ENCODE measurements at places on chromosomes 2 and 18.

DNA sequence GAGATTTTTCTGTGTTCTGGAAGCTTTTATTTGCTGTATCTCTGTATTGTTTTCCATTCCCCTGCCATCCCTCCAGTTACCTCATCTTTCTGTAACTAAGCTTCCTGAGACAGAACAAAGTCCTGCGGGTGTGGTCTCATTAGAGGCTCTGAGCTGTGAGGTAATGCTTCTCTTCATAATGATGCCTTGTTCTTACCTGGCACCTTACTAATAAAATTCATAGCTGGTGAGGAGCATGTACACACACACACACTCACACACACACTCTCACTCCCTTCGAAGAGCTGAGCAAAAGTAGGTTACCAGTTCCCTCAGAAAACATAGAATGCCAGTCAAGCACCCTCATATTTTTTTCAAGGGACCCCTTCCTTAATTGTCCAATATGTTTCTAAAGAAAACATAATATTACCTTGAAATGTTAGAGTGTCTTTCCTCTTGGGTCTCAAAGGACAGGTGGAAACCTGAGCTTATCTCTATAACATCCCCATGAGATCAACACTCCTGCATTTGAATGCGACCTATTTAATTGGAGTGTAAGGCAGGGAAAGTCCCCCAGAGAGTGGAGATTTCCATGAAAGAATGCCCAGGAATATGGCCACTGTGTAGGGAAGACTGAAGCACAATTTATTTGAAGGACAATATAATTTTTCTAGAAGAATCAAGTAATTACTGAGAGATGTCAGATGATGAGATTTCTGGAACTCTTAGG is 161.6 kb upstream of the NCK2 start:
- DNase-seq: no peak

DNA sequence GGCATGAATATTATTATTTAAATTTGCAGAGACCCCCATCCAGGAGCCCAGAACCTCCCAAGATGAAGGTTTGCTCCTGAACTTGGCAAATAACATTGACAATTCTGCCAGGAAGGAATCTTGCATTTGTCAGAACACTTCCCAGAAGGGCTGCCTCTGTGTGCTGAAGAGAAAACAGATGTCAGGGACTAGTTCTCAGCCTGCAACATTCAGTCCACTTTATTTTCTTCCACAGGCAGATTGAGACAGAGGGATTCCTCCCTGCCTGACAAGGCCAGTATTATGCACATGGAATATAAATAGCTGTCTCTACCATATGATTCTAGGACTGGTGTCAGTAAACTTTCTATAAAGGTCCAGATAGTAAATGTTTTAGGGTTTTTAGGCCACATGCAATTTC is 171.5 kb upstream of the SIX2 start:
- no peak for DNase-seq

- DNase-seq: no peak
These were observed 256.3 kb upstream of the LINC00305 start for GRCh38 chr18:64405161-64405560.

- no peak for DNase-seq
These were observed 208.1 kb upstream of the HAAO start for GRCh38 chr2:43000242-43001054.

DNA sequence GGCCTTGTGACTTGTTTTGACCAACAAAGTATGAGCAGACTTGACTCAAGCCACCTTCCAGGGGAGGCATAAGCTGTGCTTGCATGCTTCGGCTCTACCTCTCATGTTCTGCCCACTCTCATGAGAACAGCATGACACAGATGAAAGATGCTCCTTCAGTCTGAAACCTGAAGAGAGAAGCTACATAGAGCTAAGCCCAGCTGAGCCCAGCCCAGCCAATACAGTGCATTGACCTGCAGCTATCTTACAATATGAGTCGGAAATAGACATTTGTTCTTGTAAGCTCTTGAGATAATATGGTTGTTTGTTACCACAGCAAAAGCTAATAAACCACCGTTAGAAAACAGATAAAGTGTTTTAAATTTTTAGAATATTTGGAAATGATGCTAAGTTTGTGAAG is 426.7 kb upstream of the PKDCC start:
- no peak for DNase-seq

- DNase-seq: peak; percentile 4
These were observed 38.8 kb downstream of the BMP10 start for GRCh38 chr2:68832233-68832869.

DNA sequence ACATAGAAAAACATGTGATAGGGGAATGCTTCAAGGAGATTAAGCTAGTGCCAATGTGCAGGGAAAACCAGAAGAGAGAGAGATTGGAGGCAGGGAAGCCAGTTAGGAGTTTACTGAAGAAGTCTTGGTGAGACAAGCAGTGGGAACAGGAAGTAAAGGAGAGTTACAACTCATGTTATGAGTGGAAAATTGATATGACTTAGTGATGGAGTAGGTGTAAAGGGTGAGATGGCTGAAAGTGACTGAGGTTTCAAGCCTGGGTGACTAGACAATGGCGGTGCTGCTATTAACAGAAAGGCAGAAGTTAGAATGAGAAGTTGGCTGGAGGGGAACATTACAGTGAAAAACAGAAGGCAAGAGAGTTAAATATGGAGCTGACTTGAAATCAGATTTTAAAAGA is 16.5 kb downstream of the DOK1 start:
- DNase-seq: no peak

DNA sequence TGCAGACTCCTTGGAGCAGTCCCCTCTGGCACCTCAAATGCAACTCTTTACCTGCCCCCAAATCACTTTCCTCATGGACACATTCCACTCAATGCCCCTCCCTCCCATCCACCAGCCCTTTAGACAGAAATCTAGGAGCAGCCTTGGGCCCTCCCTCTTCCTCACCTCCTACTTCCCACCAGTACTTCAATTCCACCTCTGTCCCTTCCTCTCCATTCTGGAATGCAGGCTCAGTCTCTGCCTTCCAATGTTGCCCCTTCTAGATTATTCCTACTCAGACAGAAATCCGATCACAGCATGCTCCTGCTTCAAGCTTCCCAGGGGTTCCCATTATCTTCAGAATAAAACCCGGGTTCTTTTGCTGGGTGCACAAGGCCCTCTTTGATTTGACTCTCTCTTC is 62.1 kb downstream of the MTHFD2 start:
- no peak for DNase-seq

- DNase-seq: no peak
These were observed 139.5 kb upstream of the RND3 start for GRCh38 chr2:150626934-150627411.

DNA sequence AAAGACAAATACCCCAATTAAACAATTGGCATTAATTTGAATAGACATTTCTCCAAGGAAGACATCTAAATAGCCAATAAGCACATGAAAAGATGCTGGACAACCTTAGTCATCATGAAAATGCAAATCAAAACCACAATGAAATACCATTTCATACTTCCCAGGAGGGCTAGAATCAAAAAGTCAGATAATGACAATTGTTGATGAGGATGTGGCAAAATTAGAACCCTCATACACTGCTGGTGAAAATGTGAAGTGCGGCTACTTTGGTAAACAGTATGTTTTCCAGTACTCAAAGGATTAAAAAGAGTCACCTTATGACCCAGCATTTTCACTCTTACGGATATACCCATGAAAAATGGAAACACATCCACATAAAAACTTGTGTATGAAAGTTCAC is 91.6 kb downstream of the FIGN start:
- DNase-seq: no peak

DNA sequence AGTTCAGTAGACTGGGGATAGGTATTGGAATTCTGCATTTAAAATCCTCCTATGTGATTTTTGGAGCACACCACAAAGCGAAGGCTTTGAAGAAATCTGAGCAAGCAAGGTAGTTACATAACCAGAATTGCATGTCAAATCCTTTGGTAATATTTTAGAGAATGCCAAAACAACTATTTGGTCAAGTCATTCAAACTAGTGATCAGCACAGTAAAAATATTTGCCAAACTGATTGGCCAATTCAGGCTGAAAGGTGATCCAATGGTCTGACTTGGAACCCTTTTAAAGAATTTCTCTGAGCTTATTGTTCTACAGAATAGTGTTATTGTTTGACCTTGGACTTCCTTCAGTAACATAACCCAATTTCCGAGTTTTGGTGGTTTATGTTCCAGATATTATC is 214.2 kb upstream of the ETAA1 start:
- no peak for DNase-seq

DNA sequence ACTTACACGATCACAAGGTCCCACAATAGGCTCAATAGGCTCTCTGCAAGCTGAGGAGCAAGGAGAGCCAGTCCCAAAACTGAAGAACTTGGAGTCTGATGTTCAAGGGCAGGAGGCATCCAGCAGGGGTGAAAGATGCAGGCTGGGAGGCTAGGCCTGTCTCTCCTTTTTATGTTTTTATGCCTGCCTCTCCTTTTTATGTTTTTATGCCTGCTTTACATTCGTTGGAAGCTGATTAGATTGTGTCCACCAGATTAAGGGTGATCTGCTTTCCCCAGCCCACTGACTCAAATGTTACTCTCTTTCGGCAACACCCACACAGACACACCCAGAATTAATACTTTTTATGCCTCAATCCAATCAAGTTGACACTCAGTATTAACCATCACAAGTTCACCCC is 9.9 kb upstream of the GYPC start:
- DNase-seq: no peak

DNA sequence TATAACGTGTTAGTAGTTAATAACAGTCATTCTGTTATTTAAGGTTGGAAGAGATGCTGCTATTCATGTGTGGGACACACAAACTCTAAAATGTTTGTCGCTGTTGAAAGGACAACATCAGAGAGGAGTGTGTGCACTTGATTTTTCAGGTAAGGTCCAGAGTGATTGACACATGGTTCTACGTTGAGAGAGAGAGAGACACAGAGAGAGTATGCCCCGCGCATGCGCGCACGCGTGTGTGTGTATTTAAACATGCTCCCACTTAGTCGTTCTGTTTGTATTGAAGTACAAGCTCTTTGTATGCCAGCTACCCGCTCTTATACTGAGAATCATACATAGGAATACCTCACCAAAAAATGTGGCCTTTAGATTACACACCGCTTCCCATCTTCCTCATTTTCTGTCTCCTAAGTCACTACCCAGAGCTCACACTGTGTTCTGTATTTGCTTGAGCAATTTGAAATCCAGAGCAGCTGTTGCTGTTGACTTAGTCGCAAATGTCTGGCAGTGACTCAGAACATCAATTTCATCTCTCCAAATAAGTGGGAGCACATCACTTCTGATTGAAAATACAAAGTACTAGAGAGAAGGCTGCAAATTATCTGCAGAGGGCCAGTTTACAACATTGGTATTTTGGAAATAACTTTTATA is 148.1 kb downstream of the EML6 start:
- no peak for DNase-seq

DNA sequence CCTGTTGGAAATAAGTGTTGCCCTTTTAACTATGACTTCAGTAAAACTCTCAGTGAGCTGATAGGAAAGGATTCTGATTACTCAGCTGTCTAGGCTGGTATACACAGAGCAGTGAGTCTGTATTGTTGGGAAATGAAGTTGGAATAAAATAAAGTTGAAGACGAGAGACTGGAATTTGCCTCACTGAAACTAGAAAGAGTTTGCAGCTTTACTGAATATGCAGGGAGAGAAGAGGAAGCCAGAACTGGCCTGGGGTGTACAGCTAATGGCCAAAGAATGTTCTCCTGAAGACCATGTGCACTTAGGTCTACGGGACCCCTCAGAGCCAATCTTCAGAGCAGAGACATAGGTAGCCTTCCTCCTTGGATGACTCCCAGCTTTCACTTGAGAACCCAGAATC is 26.5 kb downstream of the EIF4E2 start:
- no peak for DNase-seq

All from memory B cell (primary cell).